ENCODE measurements at places on chromosomes 6 and 20.

DNA sequence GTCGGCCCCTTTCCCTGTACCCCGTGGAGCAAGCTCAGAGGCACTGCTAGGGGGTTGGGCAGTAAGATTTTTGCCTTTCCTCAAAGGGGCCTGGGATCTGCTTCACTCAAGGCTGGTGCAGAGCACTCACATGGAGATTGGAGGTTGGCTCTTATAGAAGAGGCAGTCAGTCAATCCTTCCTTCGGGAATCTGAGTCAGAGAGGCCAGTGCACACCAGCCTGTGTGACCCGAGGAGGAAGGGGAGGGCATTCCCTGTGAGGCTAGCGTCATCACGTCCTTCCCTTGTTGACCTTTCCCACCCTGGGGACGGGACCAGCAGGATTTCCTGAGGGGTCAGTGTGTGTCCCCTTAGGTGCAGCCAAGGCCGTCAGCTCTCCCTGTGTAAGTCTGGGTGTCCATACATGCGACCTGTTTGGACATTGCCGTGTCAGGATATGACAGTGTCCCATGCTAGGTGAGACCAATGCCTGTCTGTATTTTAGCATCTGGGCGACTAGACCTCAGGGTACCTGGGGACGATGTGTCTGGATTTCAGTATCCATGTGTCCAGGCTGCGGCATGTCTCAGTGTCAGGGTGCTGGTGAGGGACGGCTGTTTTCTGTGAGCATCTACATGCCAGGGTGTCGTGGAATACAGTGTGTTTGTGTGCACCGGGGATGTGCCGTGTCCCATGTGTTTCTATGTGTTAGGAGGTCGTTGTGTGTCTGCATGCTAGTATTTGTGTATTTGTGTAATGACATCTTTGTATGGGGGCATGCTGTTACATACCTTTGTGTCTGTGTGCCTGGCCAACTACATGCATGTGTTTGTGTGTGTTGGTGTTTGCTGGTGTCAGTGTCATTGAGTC, 2.8 kb upstream of the ZNF512B start:
- no peak for DNase-seq

GRCh38 chr6:170098428-170099170, 192.3 kb downstream of the DLL1 start:
- no peak for DNase-seq

DNA sequence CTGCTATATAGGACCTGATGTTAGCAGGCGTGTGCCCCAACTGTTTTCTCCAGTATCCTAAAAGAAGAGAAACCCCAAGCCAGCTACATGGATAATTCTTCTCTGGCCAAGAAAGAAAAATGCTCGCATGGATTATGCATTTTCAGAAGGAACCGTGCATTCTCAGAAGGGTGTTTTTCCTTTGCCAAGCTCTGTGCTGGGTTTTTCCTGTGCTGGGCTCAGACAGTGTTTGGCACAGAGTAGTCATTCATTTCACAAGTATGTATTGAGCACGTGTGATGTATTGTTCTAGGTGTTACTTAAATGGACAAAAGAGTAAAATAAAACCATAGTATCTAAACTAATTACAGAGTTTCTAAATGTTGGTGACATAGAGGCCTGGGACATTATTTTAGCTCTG, 62.7 kb upstream of the ZNF133 start:
- no peak for DNase-seq

GRCh38 chr6:25112322-25112773, 166.8 kb upstream of the CARMIL1 start:
- no peak for DNase-seq

GRCh38 chr6:154536999-154537398, 26.5 kb upstream of the CNKSR3 start:
- no peak for DNase-seq

GRCh38 chr6:27206806-27207205, 40.7 kb upstream of the PRSS16 start:
- no peak for DNase-seq

GRCh38 chr6:88449770-88450169, 283.6 kb upstream of the CNR1 start:
- DNase-seq = no peak

DNA sequence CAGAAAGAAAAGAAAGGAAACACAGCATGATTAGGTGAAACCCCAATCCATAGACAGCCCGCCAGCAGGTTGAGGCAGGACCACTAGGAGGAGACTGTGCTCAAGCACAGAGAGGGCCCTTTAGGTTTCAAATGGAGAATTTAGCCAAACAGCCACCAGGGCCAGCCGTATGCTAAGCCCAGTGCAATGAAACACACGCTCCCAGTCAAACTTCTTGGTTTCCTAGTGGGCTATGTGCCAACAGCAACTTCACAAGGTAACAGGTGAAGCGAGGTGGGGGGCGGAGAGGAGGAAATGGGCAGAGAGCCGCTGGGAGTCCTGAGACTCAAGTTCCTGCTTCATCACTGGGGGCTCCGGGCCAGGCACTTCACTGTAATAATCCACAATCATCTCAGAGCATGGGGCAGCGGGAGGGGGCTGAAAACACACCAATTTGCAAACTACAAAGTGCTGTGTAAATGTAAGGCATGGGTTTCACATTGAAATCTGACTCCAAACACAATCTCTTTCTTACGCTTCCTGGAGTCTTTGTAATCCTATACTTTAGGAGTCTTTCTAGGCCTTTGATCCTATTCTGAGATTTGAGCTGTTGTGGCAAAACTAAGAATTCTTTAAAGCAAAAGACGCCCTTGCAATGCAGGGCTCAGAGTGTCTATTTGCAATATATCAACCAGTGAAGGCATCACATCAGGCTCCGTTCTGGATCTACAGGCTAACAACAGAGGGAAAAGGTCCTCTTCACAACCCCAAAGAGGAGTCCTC, 117.3 kb downstream of the OPRM1 start:
- peak; percentile 61 for DNase-seq

DNA sequence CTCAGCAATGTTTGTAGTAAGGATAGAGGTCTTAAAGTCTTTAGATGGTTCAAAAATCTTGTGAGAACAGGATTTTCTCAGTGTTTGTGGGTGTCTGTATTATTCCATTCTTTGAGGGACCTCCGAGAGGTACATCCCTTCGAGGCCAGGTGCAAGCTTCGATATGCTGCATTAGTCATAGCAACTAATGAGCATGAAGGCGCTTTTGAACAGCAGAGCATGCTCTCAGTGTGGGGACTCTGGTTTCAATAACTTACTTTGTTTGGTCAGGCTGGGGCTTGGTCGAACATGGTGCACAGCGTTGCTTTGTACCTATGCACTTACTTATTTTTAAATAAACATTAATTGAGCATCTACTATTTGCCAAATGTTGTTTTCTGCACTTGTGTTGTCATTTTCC, 297.9 kb downstream of the CLIC5 start:
- DNase-seq = no peak

DNA sequence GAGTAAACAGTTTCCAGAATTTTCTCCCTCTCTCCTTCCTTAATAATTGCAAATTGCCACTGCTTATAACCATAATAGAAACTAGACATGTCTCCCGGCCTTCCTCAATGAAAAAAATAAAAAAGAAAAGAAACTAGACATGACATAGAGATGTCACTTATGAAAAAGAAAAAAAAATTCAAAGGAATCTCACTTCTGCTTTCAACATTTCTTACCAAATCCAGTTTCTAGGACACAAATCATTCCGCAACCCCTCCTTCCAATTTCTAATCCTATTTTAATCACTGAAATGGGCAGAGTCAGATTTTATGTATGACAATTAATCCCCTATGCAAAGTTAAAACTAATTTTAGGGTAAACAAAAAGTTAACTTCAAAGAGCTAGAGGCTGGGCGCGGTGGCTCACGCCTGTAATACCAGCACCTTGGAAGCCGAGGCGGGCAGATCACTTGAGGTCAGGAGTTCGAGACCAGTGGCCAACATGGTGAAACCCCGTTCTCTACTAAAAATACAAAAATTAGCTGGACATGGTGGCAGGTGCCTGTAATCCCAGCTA, 40.1 kb upstream of the EEF1A1 start:
- no peak for DNase-seq

DNA sequence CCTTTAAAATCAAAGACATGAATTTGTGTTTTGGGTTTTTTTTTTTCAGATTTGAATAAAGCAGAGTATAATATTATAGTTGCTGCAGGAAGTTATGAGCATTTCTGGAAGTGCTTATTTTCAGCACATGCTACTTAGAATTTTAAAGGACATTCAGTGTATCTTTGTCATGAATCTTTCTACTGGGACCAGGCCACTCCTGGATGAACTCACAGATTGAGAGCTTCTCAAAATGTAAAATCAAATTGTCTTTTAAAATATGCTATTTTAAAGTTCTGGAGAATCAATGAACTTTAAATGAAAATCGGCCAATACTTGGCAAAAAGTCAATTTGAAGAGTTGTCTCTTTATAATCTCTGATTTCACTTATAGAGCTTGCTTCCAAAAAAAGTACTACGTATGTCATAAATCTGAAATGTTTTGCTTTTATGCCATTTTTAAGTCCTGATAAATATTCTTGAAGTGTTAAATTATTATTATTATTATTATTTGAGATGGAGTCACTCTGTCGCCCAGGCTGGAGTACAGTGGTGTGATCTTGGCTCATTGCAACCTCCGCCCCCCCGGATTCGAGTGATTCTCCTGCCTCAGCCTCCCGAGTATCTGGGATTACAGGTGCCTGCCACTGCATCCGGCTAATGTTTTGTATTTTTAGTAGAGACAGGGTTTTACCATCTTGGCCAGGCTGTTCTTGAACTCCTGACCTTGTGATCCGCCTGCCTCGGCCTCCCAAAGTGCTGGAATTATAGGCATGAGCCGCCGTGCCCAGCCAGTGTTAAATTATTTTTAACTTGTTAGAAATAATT, 175.7 kb upstream of the AKAP12 start:
- DNase-seq = no peak

DNA sequence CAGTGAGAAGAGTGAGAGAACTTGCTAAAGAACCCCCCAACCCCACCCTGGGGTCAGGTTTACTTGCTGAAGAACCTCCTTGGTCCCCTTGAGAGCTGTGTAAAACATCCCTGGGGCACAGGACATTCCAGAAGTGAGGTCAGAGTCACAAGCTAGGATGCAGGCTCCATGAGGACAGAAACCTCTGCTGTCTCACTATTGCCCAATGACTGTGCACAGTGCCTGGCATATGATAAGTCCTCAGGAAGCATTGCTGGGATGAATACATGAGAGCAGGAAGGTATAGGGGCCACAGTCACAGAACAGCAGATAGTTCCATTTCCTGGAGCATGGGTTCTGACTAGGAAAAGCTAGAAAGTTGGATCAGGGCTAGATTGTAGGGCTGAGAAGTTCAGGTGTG, 18.4 kb downstream of the NT5E start:
- no peak for DNase-seq

- peak; percentile 24 for DNase-seq
Measured at GRCh38 chr20:10961651-10962288, 288.0 kb upstream of the JAG1 start.

DNA sequence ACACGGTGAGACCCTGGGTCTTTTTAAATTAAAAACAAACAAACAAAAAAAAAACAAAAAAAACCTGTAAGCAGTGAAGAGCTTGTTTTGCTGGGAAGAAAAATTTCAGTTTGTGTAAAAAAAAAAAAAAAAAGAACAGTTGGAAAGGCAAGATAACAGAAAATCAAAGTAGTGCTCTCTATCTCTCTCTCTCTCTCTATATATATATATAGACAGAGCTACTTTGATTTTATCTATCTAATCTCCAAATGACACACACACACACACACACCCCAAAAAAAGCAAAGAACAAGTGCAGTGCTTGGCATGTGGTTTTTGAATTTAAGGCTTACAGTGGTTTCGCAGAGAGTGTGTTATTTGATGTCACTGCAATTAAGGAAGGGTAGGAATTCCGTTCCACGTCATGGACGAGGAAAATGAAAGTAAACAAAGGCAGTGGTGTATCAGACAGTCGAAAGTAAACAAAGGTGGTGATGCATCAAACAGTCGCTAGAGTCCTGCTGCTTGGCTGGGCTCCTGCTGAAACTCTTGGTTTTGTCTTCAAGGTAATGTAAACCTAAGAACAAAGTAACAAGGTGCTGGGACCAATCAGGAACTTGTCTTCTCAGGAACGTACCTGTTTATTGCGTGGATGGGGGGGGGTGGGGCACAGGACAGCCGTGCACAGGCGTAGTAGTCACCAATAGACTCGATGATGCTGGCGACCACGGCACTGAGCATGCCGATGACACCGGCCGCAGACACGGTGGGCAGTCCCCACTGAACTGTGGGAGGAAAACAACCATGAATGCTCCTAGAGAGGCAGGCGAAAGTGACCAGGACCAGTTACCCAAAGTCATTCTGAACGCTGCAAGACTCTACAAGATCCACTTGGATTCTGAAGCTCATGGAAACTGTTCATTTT, 131.8 kb downstream of the SLC23A2 start:
- peak; percentile 27 for DNase-seq

DNA sequence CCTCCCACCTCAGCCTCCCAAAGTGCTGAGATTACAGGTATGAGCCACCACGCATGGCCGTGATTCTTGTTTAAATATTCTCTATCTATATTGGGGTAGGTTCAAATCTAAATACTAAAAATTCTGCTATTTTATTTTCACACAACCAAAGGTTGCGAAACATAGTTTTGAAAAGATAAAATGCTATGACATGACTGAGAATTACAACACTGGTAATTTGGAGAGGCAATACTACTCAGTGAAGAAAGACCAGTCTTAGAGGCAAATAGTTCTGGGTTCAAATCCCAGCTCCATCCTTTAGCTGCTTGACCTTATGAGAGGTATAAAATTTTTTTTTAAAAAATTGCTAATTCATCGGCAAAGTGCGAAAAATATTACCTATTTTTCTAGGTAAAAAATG, 137.0 kb upstream of the PREP start:
- no peak for DNase-seq

DNA sequence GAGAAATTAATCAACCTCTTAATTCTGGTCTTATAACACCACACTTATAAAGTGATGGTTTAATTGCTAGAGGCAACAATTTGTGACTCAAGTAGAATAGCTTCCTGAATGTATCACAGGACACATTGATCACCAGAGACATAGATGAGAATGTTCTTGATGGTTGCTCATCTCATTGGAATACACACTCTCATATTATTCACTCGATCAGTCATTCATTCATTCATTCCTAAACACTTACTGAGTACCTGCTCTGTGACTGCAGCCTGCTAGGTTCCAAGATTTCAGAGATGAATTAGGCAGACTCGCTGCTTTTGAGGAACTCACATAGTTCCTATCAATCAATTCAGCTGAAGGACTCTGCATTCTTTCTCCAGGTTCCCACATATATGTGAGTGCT, 365.1 kb upstream of the SOX4 start:
- DNase-seq = no peak

- no peak for DNase-seq
Measured at GRCh38 chr6:26382121-26382520, 787 bp upstream of the BTN2A2 start.

DNA sequence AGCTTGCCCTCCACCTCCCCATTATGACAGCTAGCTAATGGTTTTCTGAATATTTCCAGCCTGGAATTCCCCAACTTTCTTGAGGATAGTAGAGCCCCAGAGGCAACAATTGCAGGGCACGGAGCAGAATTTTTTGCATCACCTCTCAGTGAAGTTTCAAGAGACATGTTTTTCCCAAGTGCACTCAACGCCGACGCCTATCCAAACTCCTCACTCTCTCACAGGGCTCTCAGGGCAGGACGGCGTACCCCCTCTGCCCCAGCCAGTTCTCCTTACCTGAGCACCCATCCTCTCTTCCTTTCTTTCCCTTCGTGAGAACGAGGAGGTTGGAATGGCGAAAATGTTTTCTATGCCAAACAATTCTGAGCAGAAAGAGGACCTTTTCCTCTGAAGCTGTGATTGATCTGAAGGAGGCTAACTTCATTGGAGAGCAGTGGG, 83.1 kb upstream of the FOXQ1 start:
- DNase-seq = no peak
